ENCODE measurements at places on chromosomes 13 and 19.

GRCh38 chr19:29837448-29837981 lies 25.7 kb downstream of the CCNE1 start:
- DNase-seq: peak; percentile 26

DNA sequence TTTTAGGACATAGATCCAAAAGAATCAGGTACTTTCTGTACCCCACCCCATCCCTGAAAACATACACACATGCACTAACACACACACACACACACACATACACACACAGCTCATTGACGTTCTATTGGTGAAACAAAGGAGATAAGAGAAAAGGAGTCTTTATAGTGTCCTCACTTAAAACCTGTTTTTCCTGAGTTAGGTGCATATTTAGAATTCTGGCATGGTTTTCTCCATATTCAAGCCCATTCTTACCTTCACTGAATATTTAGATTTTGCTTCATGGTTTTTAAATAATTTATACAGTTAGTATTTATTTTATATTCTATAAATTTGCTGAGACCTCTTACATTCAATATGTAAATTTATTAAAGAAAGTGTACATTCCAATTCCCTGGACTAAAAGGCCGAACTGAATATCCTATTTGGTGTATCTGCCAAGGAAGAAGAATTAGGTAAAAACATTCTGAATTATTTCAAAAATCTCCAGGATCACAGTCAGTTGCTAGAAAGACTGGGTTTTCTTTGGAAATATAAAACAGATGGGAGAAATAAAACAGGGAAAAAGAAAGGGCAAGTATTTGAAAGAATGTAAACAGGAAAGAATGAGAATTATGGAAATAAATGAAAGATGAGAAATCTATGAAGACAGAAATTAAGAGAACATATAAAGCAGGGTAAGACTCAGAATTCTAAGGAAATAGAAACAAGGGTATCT lies 556.2 kb downstream of the KCTD12 start:
- DNase-seq: no peak

GRCh38 chr13:70014337-70014736 lies 93.3 kb upstream of the ATXN8OS start:
- DNase-seq: no peak

DNA sequence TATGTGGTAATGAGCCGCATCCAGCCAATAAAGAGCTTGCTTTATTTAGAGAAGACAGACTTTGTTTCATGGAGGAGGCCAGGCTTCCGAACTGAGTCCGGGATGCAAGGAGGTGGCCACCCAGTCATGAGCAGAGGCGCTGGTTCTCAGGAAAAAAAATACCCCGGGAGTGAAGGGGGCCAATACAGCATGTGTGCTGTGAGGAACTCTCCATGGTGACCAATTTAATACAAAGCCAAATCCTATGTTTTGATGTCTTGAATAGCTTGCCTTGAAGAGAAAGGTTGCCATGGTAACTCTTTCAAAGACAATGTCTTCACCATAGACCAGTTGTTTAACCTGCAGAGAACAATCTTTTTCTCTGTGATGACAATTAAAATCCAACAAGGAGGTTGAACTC lies 43.4 kb upstream of the PDCD5 start:
- DNase-seq: no peak

GRCh38 chr13:39306639-39307589 lies 268.7 kb downstream of the NHLRC3 start:
- no peak for DNase-seq

- no peak for DNase-seq
Observed at GRCh38 chr19:28014615-28015405, 1198.1 kb downstream of the UQCRFS1 start.

DNA sequence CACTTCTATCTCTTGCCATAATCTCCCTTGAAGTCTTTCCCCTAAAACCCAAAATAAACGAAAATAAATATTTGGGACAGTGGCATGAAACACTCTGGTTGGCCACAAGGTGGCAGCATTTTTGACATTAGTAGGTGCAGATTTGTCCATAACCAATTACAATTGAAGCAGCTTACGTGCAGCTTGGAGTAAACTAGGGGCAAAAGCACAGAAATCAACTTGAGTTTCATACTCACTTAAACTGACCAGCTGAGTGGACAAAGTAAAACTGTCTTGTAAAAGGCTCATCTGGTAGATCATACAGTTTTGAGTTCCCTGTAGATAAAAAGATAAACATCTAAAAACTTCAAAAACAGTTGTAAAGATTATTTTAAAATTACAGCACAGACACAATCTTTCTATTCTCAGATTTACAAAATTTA lies 18.8 kb downstream of the PDCD5 start:
- DNase-seq: peak; percentile 45

DNA sequence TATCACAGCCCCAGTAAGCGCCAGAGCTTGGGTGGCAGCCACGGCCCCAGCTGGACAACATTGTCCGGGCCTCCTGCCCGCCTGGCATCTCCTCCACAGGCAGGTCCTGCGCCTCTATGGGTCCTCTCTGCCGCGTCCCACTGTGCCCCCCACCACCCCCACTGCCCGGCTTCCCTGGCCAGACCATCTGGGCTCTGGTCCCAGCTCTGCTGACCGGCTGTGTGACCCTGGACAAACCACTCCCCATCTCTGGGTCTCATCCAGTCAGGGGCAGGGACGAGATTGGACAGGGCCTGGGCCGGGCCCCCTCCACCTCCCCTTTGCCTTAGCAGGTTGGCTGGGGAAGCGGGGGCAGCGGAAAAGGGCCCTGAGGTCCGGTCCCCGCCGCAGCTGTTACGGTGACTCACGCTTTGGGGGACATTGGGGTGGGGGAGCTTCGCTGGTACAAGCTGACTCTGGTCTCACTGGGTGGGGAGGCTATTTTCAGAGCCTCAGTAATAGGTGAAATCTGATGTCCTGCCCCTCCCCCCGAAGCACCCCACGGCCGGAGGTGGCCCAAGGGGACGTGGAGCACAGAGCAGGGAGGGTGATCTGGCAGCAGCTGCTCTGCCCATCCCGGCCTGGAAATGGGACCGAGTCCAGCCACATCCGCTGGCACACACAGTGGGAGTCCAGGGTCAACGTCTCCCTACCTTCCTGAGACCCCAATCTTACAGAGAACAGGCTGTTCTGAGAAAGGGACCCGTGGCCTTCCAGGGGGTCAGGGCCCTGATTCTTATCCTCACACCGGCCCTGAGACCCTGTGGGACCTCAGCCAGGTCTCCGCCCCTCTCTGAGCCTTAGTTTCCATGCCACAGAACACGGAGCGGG lies 9.1 kb downstream of the NFIC start:
- DNase-seq: no peak

- no peak for DNase-seq
Observed at GRCh38 chr13:50284540-50284939, 269.3 kb downstream of the KCNRG start.

DNA sequence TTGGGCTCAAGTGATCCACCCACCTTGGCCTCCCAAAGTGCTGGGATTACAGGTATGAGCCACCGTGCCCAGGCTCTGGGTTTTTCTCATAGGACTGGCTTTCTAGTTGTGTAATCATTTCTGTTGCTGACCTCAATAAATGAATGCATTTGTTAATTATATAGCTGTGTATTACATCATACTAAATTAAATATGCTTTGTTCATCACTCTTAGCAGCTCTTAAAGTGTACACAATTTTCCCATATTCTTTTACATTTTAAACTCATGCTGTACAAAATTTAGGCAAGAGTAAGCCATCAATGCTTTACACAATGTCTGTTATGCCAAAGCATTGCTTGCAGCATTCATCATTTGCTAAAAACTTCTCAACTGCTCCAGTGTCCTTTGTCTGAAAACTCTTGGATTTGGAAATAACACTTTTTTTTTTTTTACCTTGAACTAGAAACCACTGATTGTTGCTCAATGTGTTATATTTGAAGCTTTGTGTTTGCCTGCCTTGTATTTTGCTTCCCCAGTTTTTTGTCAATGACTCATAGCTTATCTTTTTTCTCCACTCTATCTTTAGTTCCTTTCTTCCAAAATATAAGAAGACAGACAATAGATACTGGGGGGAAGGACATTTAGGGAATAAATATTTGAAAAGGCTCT lies 31.4 kb downstream of the CCDC122 start:
- no peak for DNase-seq

- DNase-seq: no peak
Observed at GRCh38 chr19:16455489-16455888, 16.3 kb downstream of the EPS15L1 start.

DNA sequence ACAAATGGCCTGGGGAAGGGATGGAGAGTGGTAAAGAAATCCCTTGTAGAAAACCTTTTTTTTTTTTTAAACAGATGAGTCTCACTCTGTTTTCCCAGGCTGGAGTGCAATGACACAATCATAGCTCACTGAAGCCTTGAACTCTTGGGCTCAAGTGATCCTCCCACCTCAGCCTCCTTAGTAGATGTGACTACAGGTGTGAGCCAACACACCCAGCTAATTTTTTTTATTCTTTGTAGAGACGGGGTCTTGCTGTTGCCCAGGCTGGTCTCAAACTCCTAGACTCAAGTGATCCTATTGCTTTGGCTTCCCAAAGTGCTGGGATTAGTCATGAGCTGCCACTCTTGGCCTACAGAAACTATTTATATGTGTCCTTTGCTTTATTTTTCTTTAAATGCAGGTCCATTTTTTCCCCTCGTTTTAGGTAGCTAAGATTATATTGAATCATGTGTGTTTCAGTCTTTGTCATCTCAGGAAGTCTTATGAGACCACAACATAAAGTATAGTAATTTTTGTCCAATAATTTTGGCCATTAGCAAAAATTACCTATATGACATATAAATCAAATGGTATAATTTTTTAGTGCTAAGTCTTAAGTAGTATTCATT lies 10.5 kb downstream of the LPAR6 start:
- no peak for DNase-seq

DNA sequence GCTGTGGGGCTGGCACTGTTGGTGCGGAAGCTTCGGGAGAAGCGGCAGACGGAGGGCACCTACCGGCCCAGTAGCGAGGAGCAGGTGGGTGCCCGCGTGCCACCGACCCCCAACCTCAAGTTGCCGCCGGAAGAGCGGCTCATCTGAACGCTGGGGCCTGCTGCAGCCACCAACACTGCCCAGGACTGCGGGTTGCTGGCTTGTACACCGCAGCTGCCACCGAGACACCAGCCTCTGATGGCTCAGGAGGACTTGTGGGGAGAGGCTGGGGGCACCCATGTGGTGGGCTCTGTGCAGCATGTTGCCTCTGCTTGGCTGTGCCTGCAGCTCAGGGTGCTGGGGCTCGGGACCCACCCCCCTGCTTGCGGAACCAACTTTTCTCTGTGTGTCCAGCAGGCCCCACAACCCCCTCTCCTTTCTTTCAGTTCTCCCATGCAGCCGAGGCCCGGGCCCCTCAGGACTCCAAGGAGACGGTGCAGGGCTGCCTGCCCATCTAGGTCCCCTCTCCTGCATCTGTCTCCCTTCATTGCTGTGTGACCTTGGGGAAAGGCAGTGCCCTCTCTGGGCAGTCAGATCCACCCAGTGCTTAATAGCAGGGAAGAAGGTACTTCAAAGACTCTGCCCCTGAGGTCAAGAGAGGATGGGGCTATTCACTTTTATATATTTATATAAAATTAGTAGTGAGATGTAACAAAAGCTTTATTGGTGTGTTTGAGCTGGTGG lies 2.6 kb downstream of the CRB3 start:
- no peak for DNase-seq

- no peak for DNase-seq
Observed at GRCh38 chr19:32866061-32866460, 3.5 kb downstream of the SLC7A9 start.

DNA sequence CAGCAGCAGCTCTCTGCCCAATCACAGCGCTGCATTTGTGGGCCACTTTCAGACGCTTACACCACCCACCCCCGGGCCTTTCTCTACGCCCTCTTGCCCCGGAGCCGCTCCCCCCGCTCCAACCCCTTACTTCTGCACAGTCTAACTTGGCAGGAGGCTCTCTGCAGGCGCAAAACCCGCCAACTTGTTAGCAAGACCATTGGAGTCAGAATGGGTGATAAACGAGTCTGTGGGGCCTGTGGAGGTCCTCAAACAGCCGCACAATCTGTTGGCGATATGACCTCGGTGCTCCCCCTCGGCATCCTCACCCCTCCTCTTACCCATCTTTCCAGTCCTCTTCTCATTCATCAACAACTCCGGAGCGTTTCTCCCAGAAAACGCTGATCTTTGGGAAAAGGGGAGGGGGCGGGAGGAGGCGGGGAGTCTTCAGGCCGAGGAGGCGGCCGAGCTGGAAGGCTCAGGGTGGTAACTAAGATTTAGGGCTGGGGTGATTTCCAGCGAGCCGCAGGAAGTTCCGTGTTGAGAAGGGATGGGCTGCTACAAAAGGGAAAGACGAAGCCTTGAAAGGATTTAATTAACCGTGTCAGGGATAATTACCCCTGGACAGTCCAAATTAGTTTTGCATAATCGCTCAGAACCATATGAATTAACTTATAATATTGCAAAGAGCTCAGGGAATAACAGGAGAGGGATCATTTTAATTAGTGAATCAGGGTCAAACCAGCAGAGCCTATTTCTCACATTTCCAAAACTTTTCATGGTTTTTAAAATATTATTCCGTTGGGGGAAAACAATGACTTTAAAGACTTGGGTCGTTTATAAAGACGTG lies 4.1 kb downstream of the SOX21 start:
- no peak for DNase-seq

GRCh38 chr19:48868114-48868886 lies at the start of gene PLEKHA4:
TSS of gene PLEKHA4 (minus strand) at chr19:48868617. CDS start at chr19:48867620, 997 bp downstream.
- no peak for DNase-seq

DNA sequence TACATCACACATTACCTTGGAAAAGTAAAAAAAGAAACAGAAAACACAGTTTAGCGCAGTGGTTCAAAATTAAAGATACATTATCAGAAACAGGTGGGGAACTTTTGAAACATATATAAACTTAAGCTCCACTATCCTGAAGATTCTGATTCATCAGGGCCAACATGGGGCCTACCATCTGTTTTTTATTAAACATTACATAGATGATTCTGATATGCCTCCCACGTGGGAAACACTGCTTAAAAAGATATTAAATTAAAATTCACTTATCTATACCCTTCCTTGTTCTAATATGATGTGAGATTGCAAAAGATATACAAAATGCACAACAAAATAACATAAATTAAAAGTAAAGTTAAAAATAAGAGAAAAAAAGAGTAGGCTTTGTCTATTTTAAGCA lies 125.0 kb downstream of the VWA8 start:
- no peak for DNase-seq

DNA sequence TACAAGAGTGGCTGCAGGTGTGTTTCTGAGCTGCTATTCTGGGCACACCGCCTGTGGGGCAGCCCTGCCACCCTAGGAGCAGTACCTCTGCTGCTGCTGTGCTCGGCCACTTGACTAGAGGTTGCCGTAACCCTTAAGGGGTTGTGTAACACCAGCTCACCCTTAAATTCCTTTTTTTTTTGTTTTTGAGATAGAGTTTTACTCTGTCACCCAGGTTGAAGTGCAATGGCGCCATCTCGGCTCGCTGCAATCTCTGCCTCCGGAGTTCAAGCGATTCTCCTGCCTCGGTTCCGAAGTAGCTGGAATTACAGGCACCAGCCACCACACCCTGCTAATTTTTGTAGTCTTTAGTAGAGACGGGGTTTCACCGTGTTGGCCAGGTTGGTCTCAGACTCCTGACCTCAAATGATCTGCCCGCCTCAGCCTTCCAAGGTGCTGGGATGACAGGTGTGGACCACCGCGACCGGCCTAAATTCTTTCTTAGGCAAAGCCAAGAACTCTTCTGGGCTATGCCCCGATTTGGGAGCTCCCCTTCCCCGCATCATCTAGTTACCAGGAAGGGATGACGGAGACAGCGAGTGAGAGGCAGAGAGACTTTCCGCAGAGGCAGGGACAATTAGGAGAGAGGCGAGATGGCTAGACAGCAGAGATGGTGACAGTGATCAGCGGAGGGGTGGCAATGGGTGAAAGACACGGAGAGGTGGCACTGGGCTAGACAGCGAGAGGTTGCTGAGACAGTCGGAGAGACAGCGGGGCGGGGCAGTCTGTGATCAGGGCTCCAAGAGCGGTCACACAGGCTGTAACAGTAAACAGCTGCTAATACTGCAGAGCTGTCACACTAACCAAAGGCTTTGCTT lies 4.4 kb upstream of the LILRA5 start:
- DNase-seq: no peak

Measured in stimulated activated CD4-positive, alpha-beta T cell treated with anti-CD3 and anti-CD28 coated beads, Interleukin-1b, Interleukin-23, amount 100 ng/mL, for 4 hours (primary cell).